Activated CD4-positive, alpha-beta T cell treated with anti-CD3 and anti-CD28 coated beads for 36 hours (primary cell): ENCODE measurements at places on chromosomes 2 and 18. TPM values are rescaled to one million over a fixed set of nuclear protein-coding genes. Genes with fewer than 3 reads are reported as not detected.

DNA sequence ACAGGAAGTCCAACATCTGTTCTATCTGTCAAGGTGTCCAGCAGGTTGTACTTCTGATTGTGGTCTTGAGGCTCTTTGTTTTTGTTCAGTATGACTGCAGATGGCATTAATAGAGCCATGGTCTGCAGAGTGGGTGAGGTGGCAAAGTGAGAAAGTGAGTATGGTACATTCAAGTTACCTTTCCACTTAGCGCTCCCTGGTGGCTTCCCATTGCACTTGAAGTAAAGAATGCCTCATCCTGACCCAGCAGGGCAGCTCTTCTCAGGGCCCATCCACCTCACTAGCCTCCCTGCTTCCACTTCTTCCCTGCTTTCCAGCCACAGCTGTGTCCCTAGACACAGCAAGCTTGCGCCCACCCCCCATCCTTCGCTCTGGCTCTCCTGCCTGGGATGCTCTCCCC is 148.0 kb upstream of the ALPP start:
- H3K4me3 ChIP-seq = no peak overlapping the region
- peak; percentile 66 for DNase-seq
- H3K36me3 ChIP-seq = no peaks in the 10 kb centered on the region

- no peaks in the 10 kb centered on the region for H3K4me1 ChIP-seq
- H3K27me3 ChIP-seq = peaks cover 19% of the 10 kb centered on the region
- no peak for DNase-seq
These were observed 269.3 kb downstream of the TTC32 start for GRCh38 chr2:19632403-19632991.

- H3K27me3 ChIP-seq = no peaks in the 10 kb centered on the region
- H3K4me3 ChIP-seq = no peak overlapping the region
- H3K27ac ChIP-seq = no peak overlapping the region
- no peaks in the 10 kb centered on the region for H3K4me1 ChIP-seq
- H3K36me3 ChIP-seq = no peaks in the 10 kb centered on the region
These were observed 102.1 kb downstream of the MEIS1 start for GRCh38 chr2:66536997-66537396.

- DNase-seq = no peak
- no peaks in the 10 kb centered on the region for H3K4me1 ChIP-seq
- no peak overlapping the region for H3K27ac ChIP-seq
- no peaks in the 10 kb centered on the region for H3K36me3 ChIP-seq
- no peaks in the 10 kb centered on the region for H3K27me3 ChIP-seq
These were observed 942.9 kb upstream of the KLHL29 start for GRCh38 chr2:22442051-22442450.

Gene REG1B
- total RNA-seq = not detected

Gene FBXO11
- 33.0 TPM for total RNA-seq

Gene CHST9
- total RNA-seq = not detected

Gene LHCGR
- total RNA-seq = not detected

Gene EN1
- not detected for total RNA-seq

Gene NFATC1
- 96.0 TPM for total RNA-seq

Gene RBMS1
- 39.3 TPM for total RNA-seq
